WERI-Rb-1 (cell line): ENCODE measurements at places on chromosomes 13 and 19.

DNA sequence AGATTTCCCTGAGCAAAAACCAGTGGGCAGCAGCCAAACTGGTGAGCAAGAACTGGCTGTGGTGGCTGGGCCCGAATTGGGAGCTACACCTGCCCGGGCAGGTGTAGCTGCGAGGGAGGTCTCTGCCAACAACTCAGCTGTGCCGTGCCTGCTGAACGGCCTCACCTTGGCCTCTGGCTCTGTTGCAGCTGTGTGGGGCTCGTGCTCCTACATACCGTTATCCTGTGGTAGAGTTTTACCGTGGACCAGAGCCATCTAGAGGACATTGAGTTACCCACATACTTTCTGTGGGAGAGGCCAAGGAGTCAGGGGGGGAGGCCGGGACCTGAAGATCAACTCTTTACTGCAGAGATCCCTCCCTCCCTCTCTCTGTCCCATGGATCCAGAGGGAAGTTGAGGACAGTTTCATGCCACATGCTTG is 113.2 kb downstream of the TM9SF2 start:
- peak; percentile 80 for DNase-seq

DNA sequence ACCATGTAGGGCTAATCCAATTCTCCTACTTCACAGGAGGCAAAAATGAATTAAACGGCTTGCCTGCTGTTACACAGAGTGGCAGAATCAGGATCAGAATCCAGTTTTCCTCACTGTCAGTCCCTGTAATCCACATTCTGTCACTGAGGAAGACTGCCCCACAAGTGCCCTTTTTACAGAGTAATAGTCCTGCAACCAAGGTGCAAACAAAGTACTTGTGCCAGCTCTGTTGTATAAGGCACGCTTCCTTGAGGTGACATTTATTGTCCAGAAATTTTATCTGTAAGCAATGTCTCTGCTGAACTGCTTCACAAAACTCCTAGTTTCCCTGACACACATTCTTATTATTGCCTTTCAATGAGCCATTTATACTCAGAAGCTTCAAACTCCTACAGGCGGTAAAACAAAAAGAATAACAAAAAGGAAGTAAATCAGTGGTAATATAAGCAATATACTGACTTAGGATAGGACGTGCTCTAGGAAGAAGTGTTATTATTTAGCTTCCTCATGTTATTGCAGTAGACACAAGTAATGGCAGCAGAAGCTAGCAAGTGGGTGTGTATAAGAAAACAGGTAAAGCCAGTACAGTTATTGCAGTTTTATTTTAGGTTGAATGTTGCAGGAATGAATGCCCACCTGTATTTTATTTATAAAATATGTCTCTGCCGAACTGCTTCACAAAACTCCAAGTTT is 28.8 kb downstream of the SPRY2 start:
- DNase-seq, result no peak

- DNase-seq, result no peak
Measured at GRCh38 chr13:59119475-59119874, 1044.3 kb downstream of the DIAPH3 start.

DNA sequence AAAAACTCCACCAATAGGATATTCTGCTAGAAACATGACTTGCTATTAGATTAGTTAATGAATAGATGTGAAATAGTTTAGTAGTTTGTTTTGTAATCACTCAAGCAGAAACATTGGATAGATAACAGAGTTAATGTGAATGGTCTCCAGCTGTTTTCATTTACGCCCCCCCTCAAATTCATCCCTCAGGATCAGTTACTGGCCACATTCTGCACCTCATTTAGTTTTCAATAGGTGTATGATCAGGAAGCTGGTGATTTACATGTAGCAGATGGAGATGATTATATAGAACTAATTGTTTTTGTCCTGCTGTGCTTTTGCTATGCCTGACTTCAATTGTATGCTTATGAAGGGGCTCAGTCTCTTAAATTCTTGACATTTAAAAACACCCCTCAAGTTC is 759.0 kb downstream of the SLITRK6 start:
- DNase-seq, result no peak

- DNase-seq, result no peak
Measured at GRCh38 chr13:36436811-36437210, 4.5 kb downstream of the CCNA1 start.

DNA sequence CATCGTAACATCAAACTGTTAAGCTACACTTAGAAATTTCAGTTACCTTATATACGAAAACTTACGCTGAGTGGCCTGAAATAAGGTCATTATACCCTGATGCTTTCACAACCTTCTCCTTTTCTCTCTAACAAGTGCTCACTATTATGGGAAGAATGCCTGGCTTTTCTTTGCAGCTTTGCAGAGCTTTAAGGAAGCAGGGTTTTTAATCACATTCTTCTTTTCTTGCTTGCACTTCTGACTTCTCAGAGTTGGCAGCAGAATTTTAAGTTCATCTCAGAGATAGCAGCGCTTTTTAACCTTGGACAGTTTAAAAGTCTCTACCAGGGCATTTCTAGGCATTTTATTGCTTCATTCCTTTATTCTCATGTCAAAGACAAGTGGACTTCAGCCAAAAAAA is 285.1 kb downstream of the SPRY2 start:
- DNase-seq, result no peak

- no peak for DNase-seq
Measured at GRCh38 chr19:7676376-7676775, 514 bp upstream of the MCEMP1 start.

DNA sequence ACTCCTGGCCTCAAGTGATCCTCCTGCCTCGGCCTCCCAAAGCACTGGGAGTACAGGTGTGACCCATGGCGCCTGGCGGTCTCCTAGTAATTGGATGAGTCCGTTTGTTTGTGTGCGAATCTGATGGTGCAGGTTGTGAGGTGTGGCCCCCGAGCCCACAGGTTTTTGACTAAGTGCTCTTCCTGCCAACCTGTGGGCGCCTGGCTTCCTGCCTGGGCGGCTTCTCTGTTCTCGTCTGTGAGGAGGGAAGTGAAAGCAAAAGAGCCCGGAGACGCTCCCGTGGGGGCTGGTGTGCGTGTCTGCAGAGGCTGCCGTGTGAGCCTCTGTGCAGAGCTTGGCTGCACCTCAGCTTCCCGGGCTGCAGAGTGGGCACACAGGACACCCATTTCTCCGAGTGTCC is 10.0 kb downstream of the ARHGAP45 start:
- no peak for DNase-seq

DNA sequence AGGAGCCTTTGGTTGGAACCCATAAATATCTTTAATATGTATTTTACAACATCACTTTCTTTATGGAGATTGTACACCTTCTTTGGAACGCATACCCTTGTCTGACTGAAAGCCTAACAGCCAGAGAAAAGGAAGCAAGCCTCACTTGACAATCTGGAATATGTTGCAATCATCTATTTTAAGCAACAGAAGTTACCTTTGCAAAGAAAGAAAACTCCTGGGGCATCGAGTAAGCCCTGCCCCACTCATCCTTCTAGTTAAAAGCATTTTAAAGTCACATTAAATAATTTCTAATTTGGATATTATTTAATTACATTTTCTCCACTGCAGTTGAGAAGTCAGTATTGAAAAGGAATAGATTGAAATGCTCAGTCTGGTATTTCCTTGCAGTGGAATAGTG is 542.7 kb downstream of the MYO16 start:
- no peak for DNase-seq

DNA sequence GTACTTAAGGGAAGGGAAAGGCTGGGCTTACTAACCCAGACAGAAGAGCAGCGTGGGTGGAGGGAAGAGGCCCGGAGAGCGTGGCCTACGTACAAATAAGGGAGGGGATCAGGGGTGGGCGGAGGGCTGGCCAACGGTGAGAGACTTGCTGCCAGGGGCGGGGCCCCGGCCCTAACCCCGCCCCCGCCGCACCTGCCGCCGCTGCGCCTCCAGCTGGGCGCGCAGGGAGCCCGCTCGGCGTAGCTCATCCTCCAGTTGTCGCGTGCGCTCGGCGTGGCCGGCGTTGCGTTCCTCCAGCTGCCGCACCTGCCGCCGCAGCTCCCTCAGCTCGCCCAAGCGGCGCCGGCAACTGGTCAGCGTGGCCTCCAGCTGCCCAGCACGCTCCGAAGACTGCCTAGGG is 5.7 kb downstream of the HOOK2 start:
- peak; percentile 93 for DNase-seq

- DNase-seq, result no peak
Measured at GRCh38 chr13:44084146-44084545, 204.4 kb downstream of the LACC1 start.

DNA sequence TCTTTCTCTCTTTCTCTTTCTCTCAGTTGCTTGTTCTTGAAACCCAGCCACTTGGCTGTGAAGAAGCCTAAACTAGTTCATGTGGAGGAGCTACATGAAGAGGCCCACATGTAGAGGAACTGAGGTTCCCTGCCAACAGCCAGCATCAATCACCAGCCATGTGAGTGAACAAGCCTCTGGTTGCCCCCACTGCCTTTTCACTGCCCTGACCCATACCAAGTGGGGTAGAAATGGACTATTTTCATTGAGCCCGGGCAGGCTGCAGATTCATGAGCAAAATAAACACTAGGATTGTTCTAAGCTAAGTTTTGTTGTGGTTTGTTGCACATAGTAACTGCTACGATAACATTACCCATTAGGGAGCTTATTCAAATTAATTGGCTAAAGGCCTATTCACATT is 78.7 kb upstream of the FAM216B start:
- DNase-seq, result no peak

GRCh38 chr13:67095621-67096020 is 134.5 kb downstream of the PCDH9 start:
- DNase-seq, result no peak

DNA sequence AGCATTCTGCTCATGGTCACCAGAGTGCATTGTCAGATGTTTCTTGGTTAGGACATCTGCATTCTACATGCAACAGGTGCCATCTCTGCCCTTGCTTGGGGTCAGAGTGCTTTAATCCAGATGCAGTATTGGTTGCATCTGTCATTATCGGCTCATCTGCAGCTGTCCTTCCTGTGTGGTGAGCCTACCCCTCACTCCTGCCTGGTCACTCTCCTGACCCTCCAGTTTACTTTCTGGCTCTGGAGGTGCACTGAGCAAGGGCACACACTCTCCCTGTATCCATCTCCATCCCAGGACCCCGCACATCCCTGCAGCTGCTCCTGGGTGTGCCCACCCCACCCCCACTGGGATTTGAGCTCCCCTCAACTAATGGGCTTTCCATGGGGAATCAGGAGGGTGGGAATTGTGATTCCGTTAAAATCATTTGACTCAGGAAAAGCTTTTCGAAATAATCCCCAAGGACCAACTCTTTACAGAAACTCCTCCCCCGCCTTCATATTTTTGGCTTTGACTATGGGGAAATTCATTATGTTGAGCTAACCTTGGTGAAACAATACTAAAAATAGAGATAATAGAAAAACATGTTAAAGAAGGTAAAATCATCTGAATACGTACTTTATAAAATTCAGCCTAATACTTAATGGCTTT is 70.2 kb downstream of the COL4A2 start:
- DNase-seq, result no peak

DNA sequence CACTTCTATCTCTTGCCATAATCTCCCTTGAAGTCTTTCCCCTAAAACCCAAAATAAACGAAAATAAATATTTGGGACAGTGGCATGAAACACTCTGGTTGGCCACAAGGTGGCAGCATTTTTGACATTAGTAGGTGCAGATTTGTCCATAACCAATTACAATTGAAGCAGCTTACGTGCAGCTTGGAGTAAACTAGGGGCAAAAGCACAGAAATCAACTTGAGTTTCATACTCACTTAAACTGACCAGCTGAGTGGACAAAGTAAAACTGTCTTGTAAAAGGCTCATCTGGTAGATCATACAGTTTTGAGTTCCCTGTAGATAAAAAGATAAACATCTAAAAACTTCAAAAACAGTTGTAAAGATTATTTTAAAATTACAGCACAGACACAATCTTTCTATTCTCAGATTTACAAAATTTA is 18.8 kb downstream of the PDCD5 start:
- peak; percentile 35 for DNase-seq

DNA sequence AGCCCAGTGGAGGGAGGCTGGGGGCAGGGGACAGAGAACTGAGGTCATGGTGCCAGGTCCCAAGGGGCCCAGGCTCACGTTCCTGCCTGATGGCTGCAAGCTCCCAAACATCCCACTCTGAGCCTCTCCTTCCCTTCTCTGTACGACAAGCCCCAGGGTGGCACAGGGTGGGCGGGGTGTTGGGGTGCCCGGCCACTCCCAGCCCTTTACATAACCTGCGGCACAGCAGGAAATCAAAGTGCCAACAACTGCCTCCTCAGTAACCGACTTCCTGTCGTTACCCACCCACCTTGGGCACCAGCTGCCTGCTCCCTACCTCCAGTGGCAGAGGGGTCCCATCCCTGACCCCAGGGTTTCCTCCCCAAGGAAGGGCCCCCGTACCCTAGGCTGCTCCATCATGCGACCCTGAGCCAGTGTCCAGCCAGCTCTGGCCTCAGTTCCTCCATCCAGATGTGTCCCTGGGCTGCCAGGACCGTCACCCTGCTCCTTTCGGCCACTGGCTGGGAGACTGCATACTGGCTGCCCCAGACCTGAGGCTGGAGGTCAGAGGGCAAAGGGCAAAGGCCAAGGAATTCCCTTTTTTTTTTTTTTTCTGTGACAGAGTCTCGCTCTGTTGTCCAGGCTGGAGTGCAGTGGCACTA is 27.7 kb upstream of the NFIC start:
- DNase-seq, result no peak

- DNase-seq, result no peak
Measured at GRCh38 chr13:75512253-75512652, 25.4 kb downstream of the COMMD6 start.

- no peak for DNase-seq
Measured at GRCh38 chr13:31053091-31053490, 108.6 kb downstream of the HSPH1 start.

DNA sequence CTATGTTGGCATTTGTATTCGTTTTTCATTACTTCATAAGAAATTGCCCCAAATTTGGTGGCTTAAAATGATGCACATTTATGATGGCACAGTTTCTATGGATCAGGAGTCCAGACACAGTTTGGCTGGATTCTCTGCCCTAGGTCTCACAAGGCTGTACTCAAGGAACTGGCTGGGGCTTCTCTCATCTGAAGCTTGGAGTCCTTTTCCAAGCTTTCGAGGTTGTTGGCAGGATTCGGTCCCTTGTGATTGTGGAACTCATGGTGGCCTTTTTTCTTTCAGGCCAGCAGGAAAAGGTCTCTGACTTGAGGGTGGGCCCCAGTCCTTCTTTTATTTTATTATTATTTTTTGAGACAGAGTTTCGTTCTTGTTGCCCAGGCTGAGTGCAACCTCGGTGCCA is 23.8 kb downstream of the LRCH1 start:
- DNase-seq, result no peak

- no peak for DNase-seq
Measured at GRCh38 chr19:7483720-7484201, 5.1 kb downstream of the PEX11G start.

- peak; percentile 58 for DNase-seq
Measured at GRCh38 chr13:113152984-113153809, 5.3 kb upstream of the PROZ start.
